ENCODE measurements at places on chromosomes 6 and 20. TPM values are rescaled to one million over a fixed set of nuclear protein-coding genes. Genes with fewer than 3 reads are reported as not detected.

The RIPOR3 gene
- 6.3 TPM for total RNA-seq

The MEI4 gene
- total RNA-seq: not detected

The ATRN gene
- total RNA-seq: 34.9 TPM

DNA sequence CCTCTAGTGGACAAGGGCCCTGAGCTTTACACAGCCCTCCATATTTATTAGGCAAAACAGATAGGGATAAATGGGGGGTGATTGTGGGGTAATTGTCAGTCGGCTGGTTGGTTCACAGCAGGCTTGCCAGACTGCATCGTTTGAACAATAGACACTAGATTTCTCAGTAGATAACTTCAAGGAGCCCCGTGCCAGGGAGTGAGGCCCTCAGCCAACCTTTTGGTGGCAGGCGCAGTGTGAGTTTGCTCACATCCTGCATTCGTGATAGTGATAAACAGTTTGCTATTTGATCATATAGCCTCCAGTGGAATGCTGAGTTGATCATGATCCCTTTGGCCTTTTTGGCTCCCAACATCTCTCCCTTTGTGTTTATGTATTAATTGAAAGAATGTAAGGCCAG, 3.6 kb upstream of the ABHD12 start:
- peak; percentile 65 for DNase-seq

- peak; percentile 87 for DNase-seq
Measured at GRCh38 chr6:150491131-150491810, 108.4 kb upstream of the PLEKHG1 start.

GRCh38 chr6:44730771-44731391, 343.4 kb downstream of the CDC5L start:
- no peak for DNase-seq

GRCh38 chr6:32196682-32197616, 4.5 kb upstream of the GPSM3 start:
- no peak for DNase-seq

DNA sequence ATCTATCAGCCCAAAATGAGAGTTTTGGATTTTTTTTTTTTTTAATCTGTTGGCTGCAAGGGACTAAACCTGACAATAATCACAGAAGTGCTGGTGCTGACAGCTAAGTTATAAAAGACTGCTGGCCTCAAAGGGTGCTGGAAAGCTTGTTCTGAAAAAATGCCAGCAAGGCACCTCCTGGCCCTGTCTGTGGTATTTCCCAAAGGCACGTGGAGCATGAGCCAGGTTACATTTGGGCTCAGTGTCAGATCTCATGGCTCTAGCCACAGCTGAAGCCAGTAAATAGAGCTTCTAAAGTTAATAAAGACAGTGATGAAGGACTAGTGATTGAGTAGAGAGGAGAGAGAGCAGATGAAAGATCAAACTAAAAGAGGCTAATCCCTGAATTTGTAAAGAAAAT, 178.9 kb downstream of the FUT9 start:
- no peak for DNase-seq

DNA sequence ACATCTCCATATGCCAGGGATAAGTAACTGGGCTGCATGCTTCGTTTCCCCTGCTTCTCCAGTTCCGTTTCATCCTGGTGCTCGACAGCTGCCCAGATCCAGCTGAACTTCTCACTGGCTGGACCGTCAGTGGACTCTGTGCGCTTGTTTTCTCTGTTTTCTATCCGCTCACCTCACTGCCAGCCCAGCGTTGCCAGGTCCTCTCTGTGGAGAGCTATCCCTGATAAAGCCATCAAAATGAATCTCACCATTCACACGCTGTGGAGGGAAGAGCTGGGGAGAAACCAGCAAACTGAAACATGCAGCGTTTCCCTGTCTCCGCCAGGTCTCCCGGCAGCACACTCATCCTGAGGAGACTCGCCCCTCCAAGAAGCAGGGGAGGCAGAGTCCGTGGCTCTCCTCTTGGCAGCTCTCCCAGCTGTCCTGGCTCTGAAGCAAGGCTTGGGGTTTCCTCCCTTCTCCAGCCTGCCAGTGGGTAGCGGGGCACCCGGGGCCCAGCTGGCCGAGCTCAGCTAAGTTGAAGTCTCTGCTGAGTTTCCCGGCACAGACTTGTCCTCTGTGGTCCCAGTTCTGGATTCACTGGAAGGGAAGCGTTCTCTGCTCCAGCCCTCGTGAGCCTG, 160.9 kb downstream of the DTNBP1 start:
- DNase-seq: no peak

DNA sequence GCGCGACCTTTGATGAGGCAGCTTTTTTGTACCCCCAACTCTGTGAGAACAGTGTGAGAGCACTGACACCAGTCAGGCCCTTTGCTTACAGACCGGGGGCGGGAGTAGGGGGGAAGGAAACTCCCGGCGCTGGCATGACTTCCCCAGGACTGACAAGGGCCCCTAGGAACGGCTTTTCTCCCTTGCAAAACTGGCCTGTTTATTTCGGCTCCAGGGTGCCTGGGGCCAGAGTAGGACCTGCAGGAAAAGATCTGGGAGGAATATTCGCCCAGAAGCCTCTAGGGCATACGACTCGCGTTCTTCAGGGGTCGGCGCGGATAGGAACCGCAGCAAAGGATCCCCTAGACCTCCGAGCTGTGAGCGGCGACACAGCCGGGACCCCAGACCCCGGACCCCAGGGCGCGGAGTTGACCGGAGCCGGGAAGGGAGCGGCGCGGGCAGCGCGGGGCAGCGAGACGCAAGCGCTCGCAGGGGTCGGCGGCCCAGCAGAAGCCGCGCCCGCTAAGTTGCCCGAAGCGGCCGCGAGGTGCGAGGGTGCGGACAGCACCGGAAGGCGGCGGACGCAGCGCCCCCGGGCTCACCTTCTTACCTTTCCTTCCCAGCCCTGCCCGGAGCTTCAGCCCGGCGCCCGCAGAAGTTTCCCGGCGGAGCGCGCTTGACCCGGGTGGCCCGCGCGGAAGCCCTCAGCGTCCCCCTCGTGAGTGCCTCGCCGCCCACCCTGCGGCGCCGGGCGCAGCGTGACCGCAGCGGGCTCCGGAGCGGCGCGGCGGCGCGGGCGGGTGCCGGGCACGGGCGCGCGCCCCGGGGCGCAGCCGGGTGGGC, at the start of gene POPDC3:
POPDC3 (minus strand) TSS at position 771 of the 822 bp plus-strand sequence. CDS start 18,105 bp downstream, outside the sequence.
- DNase-seq: peak; percentile 64

Data from PC-9 (cell line).